ENCODE measurements at places on chromosomes 16 and 17.

DNA sequence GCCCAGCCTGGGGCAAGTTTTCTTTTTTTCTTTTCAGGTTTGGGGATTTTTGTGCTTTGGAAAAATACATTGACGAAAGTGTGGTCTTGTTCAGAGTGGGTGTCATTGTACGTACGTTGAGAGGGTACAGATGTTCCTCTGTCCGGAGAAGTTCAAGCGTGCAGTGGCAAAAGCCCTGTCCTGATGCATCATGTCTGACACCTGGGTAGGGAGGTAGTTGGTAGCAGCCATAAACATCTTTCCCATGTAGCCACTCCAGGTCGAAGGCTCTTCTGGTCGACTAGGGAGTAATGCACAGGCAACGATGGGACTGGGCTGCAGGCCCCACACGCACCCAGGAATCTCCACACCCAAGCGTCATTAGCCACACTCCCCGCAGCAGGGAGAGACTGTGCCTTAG is 27.4 kb downstream of the WIPI1 start:
- H3K4me3 ChIP-seq = no peak overlapping the region
- H3K27me3 ChIP-seq = no peaks in the 10 kb centered on the region
- no peaks in the 10 kb centered on the region for H3K4me1 ChIP-seq

DNA sequence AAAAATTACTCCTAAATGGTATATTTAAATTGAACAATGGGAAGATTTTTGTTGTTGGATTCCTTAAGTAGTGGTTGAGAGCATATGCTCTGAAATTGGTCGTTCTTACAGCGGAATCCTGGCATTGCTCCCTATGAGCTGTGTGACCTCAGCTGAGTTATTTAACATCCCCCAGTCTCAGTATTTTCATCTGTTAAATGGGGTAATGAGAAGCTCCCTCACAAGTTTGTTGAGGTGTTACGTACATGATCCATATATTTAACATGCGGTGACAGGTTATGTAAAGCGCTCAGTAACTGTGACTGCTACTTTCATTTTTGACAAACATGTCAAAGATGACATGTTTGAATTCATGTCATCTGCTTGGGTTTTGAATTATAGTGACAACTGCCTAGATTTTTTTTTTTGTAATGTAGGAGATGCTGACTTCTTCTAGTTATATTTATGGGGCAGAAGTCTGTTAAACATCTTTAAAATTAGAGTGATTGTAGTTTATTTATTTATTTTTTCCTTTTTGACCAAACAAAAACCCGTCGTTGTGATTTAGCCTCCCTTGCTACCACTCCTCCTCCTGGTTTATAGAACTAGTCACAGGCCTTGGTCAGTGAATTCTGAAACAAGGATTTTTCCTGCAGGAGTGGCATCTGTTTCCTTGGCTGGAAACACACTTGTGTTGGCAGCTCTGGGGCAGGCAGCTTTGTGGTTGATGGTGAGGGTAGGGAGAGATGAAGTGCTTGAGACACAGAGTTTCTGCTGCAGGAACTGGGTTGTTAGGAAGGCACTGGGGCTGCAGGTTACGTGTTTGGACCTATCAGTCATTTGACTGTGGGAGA is 268.8 kb downstream of the SNX29 start:
- H3K27ac ChIP-seq = no peak overlapping the region
- H3K4me1 ChIP-seq = peaks cover 4% of the 10 kb centered on the region
- H3K36me3 ChIP-seq = no peaks in the 10 kb centered on the region
- no peaks in the 10 kb centered on the region for H3K27me3 ChIP-seq
- DNase-seq = no peak
- H3K4me3 ChIP-seq = no peak overlapping the region

GRCh38 chr17:6085812-6086211 is 15.6 kb downstream of the WSCD1 start:
- DNase-seq = no peak
- no peaks in the 10 kb centered on the region for H3K36me3 ChIP-seq
- H3K27me3 ChIP-seq = peaks cover 11% of the 10 kb centered on the region
- H3K4me3 ChIP-seq = no peak overlapping the region
- no peaks in the 10 kb centered on the region for H3K4me1 ChIP-seq

DNA sequence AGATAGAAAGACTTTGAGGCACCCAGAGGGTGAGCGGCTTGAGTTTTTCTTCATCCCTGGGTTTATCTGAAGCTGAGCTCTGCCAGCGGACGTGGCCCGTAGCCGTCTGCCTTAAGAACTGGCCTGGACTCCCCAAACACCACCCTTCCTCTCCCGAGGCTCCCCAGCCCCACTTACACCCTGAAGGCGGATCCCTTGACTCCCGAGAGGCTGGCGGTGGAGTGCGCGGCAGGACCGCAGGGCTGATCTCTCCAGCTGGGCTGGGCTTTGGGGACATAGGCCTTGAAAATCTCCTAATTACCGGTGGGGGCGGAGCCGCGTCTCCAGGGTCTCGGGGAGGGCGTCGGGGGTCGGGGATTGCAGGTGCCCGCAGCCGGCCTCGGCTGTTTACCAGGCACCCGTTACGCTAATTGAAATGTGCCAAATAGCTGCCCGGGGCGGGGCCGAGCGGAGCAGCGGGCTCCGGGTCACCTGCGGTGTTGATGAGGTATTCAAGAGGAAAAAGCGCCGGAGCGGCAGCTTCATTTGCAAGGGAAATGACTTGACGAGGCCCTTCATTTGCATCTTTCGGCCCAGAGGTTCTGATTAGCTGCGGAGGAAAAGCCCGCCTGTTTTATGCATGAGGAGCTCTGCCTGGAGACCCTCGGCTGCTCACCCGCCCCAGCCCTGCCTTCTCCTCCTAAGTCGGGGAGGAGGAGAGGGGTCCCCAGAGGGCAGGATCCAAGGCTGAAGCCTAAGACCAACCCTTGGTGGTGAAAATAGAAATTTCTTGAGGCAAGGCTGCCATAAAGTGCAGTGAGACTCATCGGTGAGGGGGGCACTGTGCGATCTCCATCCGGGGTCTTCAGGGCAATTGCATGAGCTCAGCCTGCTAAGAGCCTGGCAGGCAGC is 100.7 kb downstream of the MGAT5B start:
- peak overlapping the region; percentile 25 for H3K4me3 ChIP-seq
- H3K27me3 ChIP-seq = peaks cover 63% of the 10 kb centered on the region
- DNase-seq = no peak
- H3K36me3 ChIP-seq = no peaks in the 10 kb centered on the region
- H3K27ac ChIP-seq = no peak overlapping the region

GRCh38 chr16:68786685-68787418 is 49.8 kb downstream of the CDH1 start:
- H3K4me1 ChIP-seq = peaks cover 19% of the 10 kb centered on the region
- no peak overlapping the region for H3K4me3 ChIP-seq
- H3K27me3 ChIP-seq = no peaks in the 10 kb centered on the region
- peak overlapping the region; percentile 69 for H3K27ac ChIP-seq
- no peak for DNase-seq

DNA sequence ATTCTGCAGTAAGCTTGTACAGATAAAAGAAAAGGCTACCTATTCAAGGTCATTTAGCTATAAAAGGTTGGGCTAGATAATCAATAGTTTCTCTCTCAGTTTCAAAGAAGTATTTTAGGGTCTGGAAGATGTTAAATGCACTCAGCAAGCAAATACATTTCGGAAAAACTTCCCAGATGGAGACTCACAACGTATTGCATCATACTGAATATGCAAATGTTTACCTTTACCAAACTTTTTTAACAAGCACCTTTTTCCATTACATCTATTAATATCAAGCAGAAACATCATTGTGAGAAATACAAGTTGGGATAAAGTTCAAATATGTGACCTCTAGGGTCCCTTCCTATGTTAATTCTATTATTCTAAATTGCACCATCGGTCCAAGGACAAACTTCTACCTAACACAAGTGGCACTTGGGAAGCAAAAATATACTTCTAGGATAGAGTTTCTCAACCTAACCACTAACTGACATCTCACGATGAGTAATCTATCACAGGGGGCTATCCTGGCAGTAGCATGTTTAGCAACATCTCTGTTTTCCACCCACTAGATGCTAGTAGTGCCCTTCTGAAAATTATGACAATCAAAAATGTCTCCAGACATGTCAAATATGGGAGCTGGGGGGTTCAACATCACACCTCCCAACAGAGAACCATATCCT is 14.5 kb downstream of the KANSL1 start:
- no peak for DNase-seq
- H3K4me3 ChIP-seq = no peak overlapping the region
- H3K27ac ChIP-seq = no peak overlapping the region
- no peaks in the 10 kb centered on the region for H3K36me3 ChIP-seq
- H3K4me1 ChIP-seq = peaks cover 62% of the 10 kb centered on the region

DNA sequence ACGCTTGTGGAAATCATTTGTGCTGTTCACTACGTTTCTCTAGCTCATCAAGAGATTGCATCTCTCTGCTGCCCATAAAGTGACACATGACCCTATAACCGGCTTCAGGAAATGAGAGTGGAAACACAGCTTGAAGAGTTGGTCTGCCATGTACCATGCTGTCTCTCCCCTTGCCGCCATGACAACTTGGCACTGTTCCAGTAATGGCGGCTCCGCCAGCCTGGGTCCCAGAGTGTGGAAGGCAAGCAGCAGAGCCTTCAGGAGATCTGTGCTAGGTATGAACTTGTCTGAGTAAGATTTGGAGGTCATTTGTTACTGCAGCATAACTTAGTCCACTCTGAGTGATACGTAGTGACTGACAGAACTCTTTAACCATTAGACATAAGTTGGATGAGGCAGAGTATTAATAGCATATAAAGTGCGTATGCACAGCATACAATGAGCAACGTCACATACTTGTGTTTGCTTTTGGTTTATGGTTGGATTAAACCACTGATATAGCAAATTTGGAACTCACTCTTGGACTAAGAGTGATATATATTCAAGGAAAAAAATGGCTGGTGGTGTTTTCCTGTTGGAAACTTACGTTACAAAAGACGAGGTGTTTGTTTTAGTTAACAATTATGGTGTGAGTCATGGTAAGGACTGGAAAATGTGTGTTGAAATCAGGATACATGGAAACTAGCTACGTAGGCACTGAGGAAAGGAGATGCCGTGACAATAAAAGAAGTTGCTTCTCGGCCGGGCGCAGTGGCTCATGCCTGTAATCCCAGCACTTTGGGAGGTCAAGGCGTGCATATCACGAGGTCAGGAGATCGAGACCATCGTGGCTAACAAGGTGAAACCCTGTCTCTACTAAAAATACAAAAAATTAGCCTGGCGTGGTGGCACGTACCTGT is 24.4 kb upstream of the PMP22 start:
- no peaks in the 10 kb centered on the region for H3K27me3 ChIP-seq
- H3K4me3 ChIP-seq = no peak overlapping the region
- no peak overlapping the region for H3K27ac ChIP-seq
- H3K36me3 ChIP-seq = no peaks in the 10 kb centered on the region
- DNase-seq = no peak

DNA sequence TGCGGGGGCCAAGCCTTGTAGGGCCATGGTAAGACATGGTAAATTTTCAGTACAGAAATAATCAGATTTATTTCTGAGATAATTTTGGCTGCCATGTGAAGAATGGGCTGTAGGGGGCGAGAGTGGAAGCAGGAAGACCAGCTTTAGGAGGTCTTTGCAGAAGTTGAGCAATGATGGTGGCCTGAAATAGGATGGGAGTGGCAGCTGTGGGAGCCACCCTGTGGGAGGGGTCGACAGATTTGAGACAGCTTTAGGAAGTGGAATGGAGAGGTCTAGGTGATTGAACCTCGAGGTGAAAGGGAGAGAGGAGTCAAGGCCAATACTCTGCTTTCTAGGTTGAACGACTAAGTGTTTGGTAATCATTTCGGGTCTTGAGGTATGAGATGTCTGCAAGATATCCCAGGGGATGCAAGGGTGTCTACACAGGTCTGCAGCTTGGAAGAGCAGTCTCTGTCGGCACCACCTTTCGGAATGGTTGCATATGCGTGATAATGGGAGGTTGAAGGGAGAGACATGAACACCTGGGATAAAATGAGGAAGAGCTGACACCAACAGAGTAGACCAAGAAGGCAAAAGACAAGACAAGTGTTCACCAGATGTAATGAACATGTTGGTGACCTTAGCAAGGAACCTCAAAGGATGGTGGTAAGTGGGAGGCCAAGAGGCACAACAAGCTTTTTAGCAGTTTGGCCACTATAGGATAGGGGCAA is 4.2 kb upstream of the ATXN7L3 start:
- H3K36me3 ChIP-seq = peaks cover 20% of the 10 kb centered on the region
- no peak overlapping the region for H3K4me3 ChIP-seq

DNA sequence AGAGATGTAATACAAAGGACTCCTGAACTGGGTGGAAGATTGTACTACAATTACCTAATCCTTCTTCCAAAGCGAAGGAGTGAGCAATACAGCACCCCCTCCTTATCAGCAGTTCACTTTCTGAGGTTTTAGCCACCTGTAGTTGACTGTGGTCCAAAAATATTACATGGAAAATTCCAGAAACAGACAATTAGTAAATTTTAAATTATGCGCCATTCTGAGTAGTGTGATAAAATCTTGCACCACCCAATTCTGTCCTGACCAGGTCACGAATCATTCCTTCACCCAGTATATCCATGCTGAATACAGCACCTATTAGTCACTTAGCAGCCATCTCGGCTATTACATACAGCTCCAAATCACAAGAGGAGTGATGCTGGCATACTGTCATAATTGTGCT is 23.2 kb downstream of the VPS53 start:
- H3K27me3 ChIP-seq = no peaks in the 10 kb centered on the region
- no peaks in the 10 kb centered on the region for H3K4me1 ChIP-seq
- no peak overlapping the region for H3K4me3 ChIP-seq
- no peak overlapping the region for H3K27ac ChIP-seq
- DNase-seq = no peak

DNA sequence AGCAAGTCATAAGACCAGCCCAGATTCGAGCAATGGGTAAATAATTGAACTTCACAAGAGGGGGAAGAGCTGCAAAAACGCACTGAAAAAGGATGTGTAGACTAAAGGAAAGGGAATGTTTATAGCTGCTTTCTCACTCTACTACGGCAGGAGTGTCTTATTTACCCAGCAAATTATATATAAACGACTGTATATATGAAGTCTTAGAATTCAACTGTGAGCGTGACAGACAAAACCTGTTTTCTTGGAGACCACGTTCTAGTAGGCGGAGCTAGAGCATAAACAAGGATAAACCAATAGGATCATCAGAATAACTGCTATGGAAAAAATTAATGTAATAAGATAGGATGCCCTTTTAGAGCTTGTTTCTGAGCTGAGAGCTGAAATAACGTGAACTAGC is 394.6 kb upstream of the MON1B start:
- H3K27me3 ChIP-seq = no peaks in the 10 kb centered on the region
- no peaks in the 10 kb centered on the region for H3K4me1 ChIP-seq
- DNase-seq = no peak

DNA sequence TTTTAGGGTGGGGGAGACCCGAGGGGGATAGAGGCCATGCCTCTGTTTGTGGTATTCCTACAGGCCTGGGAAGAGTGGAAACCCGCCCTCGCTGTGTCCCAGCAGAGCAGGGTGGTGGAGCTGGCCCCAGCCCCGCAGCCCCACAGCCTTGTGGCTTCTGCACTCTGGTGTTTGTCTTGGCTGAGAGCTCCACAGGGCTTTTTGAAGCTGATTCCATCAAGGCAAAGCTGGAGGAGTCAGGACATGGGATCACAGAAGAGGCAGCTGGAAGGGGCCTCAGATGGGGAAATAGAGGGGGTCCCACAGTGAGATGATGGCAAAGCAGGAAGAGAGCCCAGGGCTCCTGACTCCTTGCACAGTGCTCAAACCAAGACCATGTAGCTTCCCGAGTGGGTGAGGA is 5.0 kb upstream of the WFIKKN2 start:
- no peaks in the 10 kb centered on the region for H3K36me3 ChIP-seq
- no peak for DNase-seq
- H3K27me3 ChIP-seq = peaks cover 11% of the 10 kb centered on the region
- no peak overlapping the region for H3K4me3 ChIP-seq
- H3K4me1 ChIP-seq = peaks cover 13% of the 10 kb centered on the region
